ENCODE measurements at places on chromosomes 7 and 10.

DNA sequence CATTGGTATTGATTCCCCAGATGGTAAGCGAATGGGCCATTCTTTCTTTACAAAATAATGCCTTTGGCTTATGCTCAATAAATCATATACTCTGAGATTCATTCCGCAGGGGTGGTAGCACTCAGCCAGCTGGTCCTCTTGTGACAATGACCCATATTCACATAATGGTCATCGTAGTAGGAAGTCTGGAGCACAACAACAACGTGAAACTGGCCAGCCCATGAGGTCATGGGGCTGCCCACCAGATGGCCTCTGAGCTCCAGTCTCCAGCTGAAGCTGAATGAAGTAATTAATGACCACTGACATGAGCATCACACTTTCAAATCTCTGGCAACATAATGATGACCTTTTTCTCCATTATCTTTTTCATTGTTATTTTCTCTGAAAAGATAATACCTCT lies 42.3 kb upstream of the SORCS1 start:
- no peak for DNase-seq

DNA sequence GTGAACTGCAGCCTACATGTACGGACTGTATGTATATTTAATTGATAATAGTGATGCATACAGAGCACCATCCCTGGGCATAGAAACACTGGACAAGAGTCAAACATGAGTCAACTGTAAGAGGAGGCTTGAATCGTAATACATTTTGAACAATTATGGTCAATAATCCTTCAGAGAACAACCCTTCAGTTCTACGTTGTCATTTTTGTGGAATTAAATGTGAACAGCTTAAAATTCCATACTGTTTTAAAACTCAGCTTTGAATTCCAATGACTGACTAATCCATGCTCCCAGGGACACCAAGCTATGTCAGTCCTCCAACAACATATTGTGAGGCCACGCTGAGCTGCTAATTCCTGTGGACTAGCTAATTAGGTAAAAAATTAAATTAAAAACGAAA lies 41.5 kb upstream of the KMT2E start:
- DNase-seq, result peak; percentile 94

DNA sequence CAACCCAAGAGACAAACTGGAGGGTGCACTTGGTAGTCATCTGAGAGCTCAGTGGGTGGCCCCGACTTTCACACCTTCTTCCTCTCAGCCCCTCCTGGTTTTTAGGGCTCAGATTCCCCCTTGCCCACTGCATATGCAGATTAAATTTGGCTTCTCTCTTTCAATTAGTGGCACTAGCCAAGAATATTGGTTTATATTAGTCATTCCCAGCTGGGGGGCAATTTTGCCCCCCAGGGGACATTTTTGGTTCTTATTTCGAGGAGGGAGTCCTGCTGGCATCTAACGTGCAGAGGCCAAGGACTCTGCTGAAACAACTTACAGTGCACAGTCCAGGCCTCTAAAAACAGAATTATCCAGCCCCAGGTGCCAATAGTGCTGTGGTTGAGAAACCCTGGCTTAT lies 216.0 kb downstream of the RPS24 start:
- no peak for DNase-seq

DNA sequence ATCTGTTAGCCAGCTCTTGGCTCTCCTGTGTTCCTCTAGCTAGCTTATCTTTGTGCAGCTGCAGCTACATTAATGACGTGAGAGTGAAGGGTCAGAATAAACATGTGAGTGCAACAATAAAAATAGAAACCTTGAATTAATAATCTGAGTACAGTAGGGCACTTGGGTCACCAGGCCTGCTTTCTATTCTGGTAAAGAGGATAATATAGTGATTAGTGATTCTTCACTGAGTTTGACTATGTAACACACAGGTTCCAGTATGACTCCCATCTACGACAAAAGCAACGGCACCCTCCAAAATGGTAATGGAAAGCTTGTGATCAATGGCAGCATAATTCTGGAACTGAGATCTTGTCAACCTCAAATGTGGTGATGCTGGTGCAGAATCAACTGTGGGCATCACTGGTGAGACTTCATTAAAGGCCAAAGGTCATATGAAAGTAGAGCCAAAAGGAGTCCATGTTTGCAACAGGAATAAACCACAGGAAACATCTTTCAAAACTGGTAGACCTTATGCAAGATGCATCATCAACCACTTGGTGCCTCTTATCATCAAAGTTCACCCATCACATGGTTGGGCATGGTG lies 77.6 kb downstream of the NRBF2 start:
- DNase-seq, result no peak

Measured in fibroblast of skin of right biceps (primary cell).